HCT116 (cell line): ENCODE measurements at places on chromosomes 11 and 22.

GRCh38 chr11:65078151-65078550, 5.7 kb downstream of the CDCA5 start:
- peak; percentile 29 for DNase-seq

- DNase-seq = no peak
Measured at GRCh38 chr11:17559341-17560087, 12.5 kb downstream of the OTOG start.

DNA sequence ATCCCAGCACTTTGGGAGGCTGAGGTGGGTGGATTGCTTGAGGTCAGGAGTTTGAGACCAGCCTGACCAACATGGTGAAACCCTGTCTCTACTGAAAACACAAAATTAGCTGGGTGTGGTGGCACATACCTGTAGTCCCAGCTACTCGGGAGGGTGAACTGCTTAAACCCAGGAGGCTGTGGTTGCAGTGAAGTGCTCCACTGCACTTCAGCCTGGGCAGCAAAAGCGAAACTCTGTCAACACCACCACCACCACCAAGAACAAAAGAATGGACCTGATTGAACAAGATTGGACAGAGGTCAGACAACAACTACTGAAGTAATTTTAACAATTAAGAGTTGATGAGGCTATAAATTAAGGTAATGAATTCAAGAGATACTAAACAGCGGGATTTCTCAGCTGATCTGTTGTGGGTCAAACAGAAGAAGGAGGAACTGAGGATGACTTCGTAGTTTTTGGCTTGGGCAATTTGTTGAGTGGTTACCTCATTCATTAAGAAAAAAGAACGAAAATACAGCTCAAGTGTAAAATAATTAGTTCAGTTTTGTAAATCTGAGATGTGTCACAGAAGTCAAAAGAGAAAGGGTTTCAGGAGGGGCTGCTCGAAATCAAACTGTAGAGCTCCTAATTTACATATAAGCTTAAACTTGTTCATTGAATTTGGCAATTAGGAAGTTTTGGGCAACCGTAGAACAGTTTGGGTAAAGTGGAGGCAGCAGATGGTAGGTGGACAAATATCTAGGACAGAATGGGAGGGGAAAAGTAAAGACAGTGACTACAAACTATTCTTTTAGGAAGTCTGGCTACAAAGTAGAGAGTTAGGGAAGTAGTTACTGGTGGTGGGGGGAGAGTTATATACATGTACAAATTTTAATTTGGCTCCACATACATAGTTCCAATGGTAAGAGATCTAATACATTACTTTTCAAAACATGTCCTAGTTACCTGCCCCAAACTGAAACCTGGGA, 4.5 kb downstream of the IL18 start:
- DNase-seq = no peak

DNA sequence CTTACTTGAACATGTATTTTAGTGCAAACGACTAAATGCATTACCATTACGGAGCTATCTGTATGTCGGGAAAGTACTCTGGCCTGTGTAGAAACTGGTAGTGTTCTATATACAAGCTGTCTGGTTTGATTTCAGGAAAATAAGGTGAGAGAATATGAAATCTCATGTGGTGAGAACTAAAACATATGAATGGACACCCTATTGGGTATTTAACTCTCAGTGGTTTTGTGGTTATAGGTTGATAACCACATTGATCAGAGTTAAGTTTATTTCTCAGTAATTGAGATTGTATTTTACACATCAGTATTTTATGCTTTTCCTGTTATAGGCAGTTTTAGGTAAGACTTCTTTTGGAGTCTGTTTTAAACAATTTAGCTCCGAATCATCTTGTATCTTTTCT, 10.4 kb downstream of the ANO5 start:
- no peak for DNase-seq

- no peak for DNase-seq
Measured at GRCh38 chr11:125499563-125499962, 3.5 kb upstream of the FEZ1 start.

DNA sequence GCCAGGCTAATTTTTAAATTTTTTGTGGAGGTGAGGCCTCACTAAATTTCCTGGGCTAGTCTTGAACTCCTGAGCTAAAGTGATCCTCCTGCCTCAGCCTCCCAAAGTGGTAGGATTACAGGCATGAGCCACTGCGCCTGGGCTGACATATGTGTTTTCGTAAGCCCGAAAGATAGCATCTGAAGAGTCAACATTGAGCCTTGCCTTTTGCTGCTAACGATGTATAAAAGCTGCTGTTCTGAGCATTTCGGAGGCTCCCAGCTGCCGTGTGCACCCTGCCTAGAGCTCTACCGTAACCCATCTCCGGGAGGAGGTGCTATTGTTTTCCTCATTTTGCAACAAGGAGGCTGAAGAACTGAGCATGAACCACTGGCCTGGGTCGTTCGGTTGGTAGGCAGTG, 18.1 kb upstream of the PPP6R3 start:
- no peak for DNase-seq

DNA sequence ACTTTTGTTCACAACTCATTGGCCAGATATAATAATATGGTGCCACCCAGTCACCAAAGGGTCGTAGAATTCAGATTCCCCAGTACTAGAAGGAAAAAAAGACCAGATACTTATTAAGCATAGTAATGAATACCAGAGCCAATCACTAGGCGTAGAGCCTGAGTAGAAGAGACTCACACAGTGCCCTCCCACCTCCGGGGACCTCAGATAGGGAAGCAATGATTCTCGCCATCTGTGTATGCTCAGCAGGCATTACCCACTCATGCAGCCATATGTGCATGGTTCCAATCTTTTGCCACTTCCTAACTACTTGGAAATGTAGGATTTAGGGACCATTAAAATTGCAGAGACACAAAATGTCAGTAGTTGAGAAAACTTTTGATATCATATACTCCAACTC, 85.3 kb downstream of the C11orf87 start:
- DNase-seq = no peak

- no peak for DNase-seq
Measured at GRCh38 chr11:287821-288477, 977 bp upstream of the PGGHG start.

- DNase-seq = no peak
Measured at GRCh38 chr11:78643676-78644056, 69.0 kb upstream of the NARS2 start.

DNA sequence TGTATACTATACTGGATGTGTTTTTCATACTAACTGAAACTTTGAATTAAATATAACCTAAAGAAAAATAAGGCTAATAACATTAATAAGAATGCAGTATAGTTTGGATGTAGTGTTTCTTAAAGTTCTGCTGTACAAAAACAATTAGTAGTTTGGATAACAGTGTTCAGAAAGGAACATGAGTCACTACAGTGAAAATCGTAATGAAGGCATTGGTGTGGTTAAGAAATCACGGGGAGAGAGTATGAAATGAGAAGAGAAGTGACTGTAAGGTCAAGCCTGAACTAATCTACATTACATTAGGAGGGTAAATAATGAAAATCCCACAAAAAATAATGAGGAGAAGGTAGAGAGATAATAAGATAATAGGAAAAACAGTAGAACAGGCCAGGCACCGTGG, 726.6 kb upstream of the ARHGAP42 start:
- DNase-seq = no peak

- DNase-seq = peak; percentile 90
Measured at GRCh38 chr11:65150509-65151299, 16.4 kb upstream of the SYVN1 start.

GRCh38 chr22:37044634-37045625, 6.6 kb upstream of the KCTD17 start:
- DNase-seq = no peak
